ENCODE measurements at places on chromosomes 1 and 21.

GRCh38 chr21:28857752-28858151, 134.9 kb downstream of the LTN1 start:
- H3K4me1 ChIP-seq, result no peaks in the 10 kb centered on the region
- no peak overlapping the region for H3K4me3 ChIP-seq
- no peak overlapping the region for H3K27ac ChIP-seq
- no peak for DNase-seq
- no peaks in the 10 kb centered on the region for H3K36me3 ChIP-seq
- peaks cover 3% of the 10 kb centered on the region for H3K27me3 ChIP-seq

DNA sequence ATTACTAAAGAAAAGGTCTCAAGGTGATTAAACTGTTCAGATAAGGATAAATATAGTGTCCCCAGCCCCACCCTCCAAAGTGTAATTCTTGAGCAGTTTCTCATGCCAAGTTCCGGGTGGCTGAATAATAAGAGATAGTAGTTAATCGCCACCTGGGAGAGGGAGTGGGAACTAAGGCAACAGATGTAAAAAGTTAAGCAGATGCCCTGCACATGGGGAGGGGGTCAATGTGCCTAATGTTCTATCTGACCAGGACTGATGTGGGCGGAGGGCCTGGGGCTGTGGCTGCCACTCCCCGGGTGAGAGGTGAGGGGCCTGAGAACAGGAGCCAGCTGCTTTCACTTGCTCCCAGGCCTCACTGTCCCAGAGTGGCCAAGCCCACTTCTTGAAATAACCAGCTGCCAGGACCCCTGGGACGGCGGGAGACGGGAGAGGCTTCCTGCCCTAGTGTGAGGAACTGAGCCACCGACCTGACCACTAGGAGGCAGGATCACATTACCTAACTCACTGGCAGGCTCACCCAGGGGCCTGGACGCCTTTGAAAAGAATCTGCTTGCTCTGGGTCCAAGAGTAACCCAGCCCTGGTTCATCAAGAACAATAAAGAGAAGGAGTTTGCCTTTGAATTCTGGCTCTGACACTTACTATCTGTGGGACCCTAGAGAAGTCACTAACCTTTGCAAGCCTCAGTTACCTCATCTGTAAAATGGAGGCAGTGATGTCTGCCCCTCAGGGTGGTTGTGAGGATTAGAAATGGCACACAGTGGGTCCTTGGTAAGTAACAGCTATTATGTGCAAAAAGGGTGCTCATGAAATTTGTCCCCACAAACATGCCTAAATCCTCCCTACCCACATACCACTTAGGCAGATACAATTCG, 179.2 kb downstream of the ATG4C start:
- no peak overlapping the region for H3K4me3 ChIP-seq
- H3K27ac ChIP-seq, result no peak overlapping the region
- H3K27me3 ChIP-seq, result peaks cover 7% of the 10 kb centered on the region
- no peaks in the 10 kb centered on the region for H3K36me3 ChIP-seq
- DNase-seq, result peak; percentile 64

- DNase-seq, result no peak
- H3K4me3 ChIP-seq, result no peak overlapping the region
- H3K27me3 ChIP-seq, result peaks cover 13% of the 10 kb centered on the region
Observed at GRCh38 chr21:44399955-44400790, 46.8 kb downstream of the TRPM2 start.

DNA sequence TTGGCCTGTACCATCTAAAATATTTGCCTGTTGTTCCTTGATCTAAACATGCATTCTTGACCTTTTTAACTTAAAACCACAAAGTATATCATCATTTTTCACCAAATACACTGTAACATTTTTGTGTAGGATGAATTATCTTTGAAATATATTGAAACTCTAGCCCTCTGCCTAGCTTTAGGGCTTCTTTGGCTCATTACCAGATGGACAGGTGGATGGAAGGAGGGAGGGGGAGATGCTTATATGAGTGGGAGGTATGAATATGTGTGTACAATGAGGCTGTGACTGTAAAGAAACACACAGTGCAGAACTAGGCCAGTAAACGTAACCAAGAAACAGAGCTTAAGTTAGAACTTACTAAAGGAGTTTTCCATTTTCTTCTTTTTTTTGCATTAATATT, 118.5 kb downstream of the ESRRG start:
- H3K4me3 ChIP-seq, result no peak overlapping the region
- H3K27me3 ChIP-seq, result peaks cover 3% of the 10 kb centered on the region
- no peak for DNase-seq
- H3K27ac ChIP-seq, result peak overlapping the region; percentile 95
- peaks cover 62% of the 10 kb centered on the region for H3K4me1 ChIP-seq

DNA sequence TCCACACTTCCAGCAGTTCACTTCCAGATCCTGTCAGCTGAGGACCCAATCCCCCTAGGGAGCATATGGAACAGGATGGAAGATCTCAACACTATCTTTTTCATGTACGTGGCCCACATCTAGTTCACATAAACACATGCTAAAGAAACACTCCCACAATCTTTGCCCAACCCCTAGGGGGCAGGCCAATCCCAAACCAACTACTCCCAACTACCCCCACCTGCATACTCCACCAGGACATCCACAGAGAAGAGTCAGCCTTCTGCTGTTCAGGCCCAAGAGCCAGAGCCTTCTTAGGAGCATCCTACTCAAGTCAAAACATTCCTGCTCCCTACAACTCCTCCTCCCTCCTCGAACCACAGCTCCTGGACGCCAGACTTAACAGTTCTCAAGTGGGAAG, 5.6 kb upstream of the SLC5A9 start:
- H3K36me3 ChIP-seq, result peaks cover 2% of the 10 kb centered on the region
- no peak overlapping the region for H3K4me3 ChIP-seq
- peaks cover 27% of the 10 kb centered on the region for H3K4me1 ChIP-seq
- peaks cover 4% of the 10 kb centered on the region for H3K27me3 ChIP-seq

GRCh38 chr1:201877877-201878401, 10.8 kb upstream of the SHISA4 start:
- peaks cover 3% of the 10 kb centered on the region for H3K4me1 ChIP-seq
- no peak overlapping the region for H3K4me3 ChIP-seq
- DNase-seq, result peak; percentile 33
- H3K27ac ChIP-seq, result no peak overlapping the region
- H3K27me3 ChIP-seq, result no peaks in the 10 kb centered on the region

GRCh38 chr21:38561613-38562581, 63.6 kb upstream of the ERG start:
- H3K36me3 ChIP-seq, result no peaks in the 10 kb centered on the region
- no peak overlapping the region for H3K27ac ChIP-seq
- peaks cover 2% of the 10 kb centered on the region for H3K4me1 ChIP-seq
- DNase-seq, result no peak
- H3K4me3 ChIP-seq, result no peak overlapping the region

- no peaks in the 10 kb centered on the region for H3K4me1 ChIP-seq
- peaks cover 10% of the 10 kb centered on the region for H3K27me3 ChIP-seq
- H3K4me3 ChIP-seq, result no peak overlapping the region
Observed at GRCh38 chr1:227747948-227748495, 12.8 kb downstream of the SNAP47 start.

- no peaks in the 10 kb centered on the region for H3K36me3 ChIP-seq
- peak; percentile 43 for DNase-seq
- H3K27ac ChIP-seq, result no peak overlapping the region
- H3K4me1 ChIP-seq, result peaks cover 6% of the 10 kb centered on the region
- H3K4me3 ChIP-seq, result no peak overlapping the region
Observed at GRCh38 chr21:41611966-41612606, 104.1 kb upstream of the TMPRSS2 start.

DNA sequence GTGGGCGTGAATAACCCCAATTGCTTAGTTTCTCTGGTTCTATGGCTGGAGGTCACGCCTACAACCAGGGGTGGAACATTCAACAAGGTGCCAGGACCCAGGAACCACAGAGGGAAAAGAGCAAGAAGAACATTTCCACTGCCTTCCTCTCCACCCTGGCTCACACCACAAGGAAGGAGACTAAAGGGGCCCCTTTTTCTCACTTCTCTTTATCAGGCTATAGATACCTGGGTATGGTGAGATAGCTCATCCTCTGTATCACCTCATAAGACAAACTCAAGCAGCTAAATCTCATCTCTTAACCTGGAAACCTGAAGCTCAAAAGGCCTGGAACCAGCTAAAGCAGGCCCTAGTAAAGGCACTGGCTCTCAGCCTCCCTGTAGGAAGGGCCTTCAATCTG, 438.8 kb upstream of the OLFM3 start:
- H3K4me1 ChIP-seq, result no peaks in the 10 kb centered on the region
- H3K27me3 ChIP-seq, result peaks cover 1% of the 10 kb centered on the region
- no peak overlapping the region for H3K4me3 ChIP-seq
- no peaks in the 10 kb centered on the region for H3K36me3 ChIP-seq
- no peak for DNase-seq

DNA sequence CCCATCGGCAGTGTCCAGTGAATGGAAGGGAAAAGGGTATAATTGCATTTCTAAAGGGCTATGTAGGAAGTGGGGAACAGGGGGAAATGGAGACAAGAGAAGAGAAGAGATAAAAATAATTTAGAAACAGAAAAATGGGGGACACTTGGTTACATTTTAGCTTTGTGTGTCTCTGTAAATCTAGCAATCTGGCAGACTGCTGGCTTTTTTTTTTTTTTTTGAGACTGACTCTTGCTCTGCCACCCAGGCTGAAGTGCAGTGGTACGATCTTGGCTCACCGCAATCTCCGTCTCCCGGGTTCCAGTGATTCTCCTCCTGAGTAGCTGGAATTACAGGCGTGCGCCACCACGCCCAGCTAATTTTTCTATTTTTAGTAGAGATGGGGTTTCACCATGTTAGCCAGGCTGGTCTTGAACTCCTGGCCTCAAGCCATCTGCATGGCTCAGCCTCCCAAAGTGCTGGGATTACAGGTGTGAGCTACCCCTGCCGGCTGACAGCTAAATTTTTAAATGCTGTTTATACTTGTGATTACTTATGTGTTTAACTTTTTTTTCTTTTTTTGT, 53.4 kb downstream of the AGPAT3 start:
- no peak for DNase-seq
- no peak overlapping the region for H3K4me3 ChIP-seq
- peaks cover 3% of the 10 kb centered on the region for H3K36me3 ChIP-seq
- no peak overlapping the region for H3K27ac ChIP-seq

DNA sequence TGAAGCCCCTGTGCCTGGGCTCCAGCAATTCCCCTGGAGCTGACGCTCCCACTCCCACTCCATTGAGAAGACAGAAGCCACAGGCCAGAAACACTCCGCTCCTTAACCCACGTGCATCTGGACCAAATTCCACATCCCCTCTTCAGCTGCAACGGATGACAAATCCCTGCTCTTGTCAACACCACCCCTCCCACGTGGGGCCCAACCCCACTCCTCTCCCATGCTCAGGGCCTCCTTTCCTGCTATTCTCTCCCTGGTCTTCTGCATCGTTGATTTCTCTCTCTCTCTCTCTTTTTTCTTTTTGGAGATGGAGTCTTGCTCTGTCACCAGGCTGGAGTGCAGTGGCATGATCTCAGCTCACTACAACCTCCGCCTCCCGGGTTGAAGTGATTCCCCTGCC, 18.3 kb downstream of the CA6 start:
- DNase-seq, result no peak
- peaks cover 9% of the 10 kb centered on the region for H3K27me3 ChIP-seq
- H3K36me3 ChIP-seq, result peaks cover 4% of the 10 kb centered on the region
- H3K27ac ChIP-seq, result no peak overlapping the region
- no peaks in the 10 kb centered on the region for H3K4me1 ChIP-seq

DNA sequence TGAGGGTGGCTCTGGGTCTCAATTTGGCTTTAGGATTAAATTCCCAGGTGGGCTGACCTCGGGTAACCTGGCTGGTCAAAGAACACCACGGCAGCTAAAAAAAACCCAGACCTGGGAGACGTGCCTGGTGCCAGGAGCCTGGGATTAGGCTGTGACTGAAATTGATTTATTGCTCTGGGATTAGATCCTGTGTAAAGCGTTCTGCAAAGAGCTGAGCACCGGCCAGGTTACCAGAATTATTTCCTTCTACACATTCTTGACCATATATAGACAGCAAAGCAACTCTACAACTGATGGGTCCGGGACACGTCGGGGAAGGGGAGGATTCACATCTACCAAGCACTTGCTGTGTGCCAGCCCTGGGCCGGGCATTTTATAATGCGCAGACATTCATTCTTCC, 45.2 kb downstream of the TMCO4 start:
- H3K27ac ChIP-seq, result no peak overlapping the region
- no peak overlapping the region for H3K4me3 ChIP-seq
- H3K27me3 ChIP-seq, result peaks cover 4% of the 10 kb centered on the region
- DNase-seq, result no peak
- H3K36me3 ChIP-seq, result no peaks in the 10 kb centered on the region
- no peaks in the 10 kb centered on the region for H3K4me1 ChIP-seq

DNA sequence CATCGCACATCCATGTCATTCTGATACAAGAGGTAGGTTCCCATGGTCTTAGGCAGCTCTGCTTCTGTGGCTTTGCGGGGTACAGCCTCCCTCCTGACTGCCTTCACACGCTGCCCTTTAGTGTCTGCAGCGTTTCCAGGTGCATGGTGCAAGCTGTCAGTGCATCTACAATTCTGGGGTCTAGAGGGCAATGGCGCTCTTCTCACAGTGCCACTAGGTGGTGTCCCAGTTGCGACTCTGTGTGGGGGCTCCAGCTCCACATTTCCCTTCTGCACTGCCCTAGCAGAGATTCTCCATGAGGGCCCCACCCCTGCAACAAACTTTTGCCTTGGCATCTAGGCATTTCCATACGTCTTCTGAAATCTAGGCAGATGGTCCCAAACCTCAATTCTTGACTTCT, 138.2 kb upstream of the BRINP3 start:
- no peaks in the 10 kb centered on the region for H3K4me1 ChIP-seq
- no peak overlapping the region for H3K4me3 ChIP-seq
- no peak overlapping the region for H3K27ac ChIP-seq
- no peak for DNase-seq
- no peaks in the 10 kb centered on the region for H3K27me3 ChIP-seq

- no peak overlapping the region for H3K27ac ChIP-seq
- H3K27me3 ChIP-seq, result peaks cover 8% of the 10 kb centered on the region
Observed at GRCh38 chr1:208172423-208173145, 71.6 kb downstream of the PLXNA2 start.

- no peak for DNase-seq
- no peak overlapping the region for H3K27ac ChIP-seq
- no peaks in the 10 kb centered on the region for H3K36me3 ChIP-seq
- H3K4me1 ChIP-seq, result peaks cover 2% of the 10 kb centered on the region
- peaks cover 22% of the 10 kb centered on the region for H3K27me3 ChIP-seq
- peak overlapping the region; percentile 23 for H3K4me3 ChIP-seq
Observed at GRCh38 chr1:20729990-20730689, 2.4 kb downstream of the SH2D5 start.

GRCh38 chr1:227894831-227895451, 52.8 kb downstream of the WNT9A start:
- peaks cover 12% of the 10 kb centered on the region for H3K27me3 ChIP-seq
- peak; percentile 1 for DNase-seq
- peaks cover 4% of the 10 kb centered on the region for H3K36me3 ChIP-seq
- H3K27ac ChIP-seq, result no peak overlapping the region
- no peak overlapping the region for H3K4me3 ChIP-seq

GRCh38 chr1:31013187-31013864, 52.2 kb downstream of the PUM1 start:
- H3K27me3 ChIP-seq, result no peaks in the 10 kb centered on the region
- DNase-seq, result no peak
- H3K4me3 ChIP-seq, result no peak overlapping the region
- peaks cover 20% of the 10 kb centered on the region for H3K4me1 ChIP-seq
- no peaks in the 10 kb centered on the region for H3K36me3 ChIP-seq
